GM13977 (cell line): ENCODE measurements at places on chromosomes 11 and 22.

- DNase-seq, result no peak
Measured at GRCh38 chr11:17519061-17519885, 24.9 kb downstream of the USH1C start.

DNA sequence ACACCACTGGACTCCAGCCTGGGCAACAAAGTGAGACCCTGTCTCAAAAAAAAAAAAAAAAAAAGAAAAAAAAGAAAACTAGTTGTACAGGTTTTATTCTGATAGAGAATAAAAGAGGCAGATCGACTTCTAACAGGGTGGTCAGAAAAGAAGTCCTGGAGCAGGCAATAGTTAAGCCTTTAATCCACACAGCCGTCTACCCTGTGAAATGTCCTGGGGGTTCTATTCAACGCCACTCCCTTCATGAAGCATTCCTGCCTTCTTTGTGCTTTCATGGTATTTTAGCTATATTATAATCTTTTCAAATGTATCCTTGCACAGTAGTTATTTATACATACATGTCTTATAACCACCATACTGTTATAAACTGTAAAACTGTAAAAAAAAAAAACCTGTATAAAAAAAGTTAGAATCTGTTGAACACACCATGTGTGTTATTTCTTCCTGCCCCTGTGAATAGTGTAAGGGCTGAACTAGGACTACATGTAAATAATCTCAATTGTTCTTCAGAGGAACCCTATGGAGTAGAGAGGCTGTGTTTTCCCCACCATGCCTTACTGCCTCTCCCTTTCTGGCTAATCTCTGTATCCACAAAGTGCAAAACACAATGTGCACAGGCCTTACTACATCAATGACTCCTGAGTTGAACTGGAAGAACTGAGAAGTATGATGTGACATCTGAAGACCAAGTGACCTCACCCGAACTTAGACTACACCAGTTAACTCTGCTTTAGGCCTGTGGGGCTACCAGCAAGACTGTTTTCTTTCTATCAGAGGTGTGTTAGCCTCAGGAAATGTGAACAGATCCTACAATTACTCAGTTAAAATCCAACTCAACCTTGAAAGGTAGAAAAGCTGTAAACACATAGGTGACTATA lies 25.3 kb downstream of the PRCP start:
- DNase-seq, result no peak

- DNase-seq, result no peak
Measured at GRCh38 chr22:20479612-20480196, 15.9 kb downstream of the KLHL22 start.

DNA sequence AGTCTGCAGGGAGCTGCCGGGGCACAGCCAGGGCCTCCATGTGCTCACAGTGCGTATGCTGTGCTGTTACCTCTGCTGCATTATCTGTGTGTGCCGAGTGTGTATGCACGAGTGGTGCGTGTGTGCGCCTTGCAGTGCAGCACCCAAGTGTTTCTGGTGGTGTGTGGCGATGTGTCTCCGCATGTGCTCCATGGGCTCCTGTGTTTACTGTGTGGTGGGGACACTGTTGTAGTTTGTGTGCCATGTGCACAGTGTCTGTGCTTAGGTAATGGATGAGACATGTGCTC lies 31.4 kb downstream of the KCNC1 start:
- DNase-seq, result no peak

DNA sequence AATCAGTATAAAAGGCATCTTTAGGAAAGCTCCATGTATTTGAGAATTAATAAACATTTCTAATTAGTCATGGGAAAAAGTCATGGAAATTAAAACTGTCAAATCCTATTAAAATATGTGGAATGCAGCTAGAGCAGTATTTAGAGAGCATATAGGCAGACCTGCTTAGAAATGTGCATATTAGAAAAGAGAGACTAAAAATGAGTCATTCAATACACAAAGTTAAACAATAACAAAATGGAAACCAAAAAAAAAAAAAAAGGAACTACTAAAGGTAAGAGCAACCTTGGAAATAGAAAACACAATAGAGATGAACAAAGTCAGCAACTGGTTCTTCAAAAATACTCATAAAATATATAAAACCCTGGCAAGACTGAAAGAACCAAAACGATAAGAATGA lies 59.7 kb upstream of the RASSF10 start:
- no peak for DNase-seq

DNA sequence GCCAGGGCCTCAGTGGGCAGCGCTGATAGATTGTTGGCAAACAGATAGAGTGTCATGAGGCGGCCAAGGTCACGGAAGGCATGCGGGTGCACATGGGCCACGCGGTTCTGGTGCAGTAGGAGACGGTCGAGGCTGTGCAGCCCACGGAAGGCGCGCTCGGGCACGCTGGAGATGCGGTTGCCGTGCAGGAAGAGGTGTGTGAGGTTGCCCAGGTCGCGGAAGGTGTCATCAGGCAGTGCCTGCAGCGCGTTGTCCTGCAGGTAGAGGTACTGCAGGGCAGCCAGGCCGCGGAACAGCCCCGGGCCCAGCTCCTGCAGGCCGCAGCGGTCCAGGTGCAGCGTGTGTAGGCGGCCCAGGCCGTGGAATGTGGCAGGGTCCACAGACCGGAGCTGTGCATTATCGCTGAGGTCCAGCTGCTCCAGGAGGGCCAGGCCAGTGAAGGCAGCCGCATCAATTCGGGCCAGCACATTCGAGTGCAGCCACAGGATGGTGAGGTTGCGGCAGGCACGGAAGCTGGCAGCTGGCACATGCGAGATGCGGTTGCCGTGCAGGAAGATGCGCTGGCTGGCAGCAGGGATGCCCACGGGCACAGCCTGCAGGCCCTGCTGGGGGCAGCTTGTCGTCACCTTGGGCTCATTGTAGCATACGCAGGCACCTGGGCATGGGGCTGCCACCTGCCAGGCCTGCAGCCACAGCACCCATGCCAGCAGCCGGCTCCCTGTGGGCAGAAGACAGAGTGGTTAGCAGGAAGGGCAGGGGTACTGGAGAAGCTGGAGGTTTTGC lies 25.5 kb downstream of the RTN4R start:
- no peak for DNase-seq

- DNase-seq, result no peak
Measured at GRCh38 chr11:18171377-18172000, 1.1 kb upstream of the MRGPRX4 start.

GRCh38 chr11:43920598-43921419 lies 21.6 kb upstream of the C11orf96 start:
- peak; percentile 19 for DNase-seq

GRCh38 chr11:47854667-47855066 lies 6.5 kb upstream of the NUP160 start:
- peak; percentile 52 for DNase-seq

DNA sequence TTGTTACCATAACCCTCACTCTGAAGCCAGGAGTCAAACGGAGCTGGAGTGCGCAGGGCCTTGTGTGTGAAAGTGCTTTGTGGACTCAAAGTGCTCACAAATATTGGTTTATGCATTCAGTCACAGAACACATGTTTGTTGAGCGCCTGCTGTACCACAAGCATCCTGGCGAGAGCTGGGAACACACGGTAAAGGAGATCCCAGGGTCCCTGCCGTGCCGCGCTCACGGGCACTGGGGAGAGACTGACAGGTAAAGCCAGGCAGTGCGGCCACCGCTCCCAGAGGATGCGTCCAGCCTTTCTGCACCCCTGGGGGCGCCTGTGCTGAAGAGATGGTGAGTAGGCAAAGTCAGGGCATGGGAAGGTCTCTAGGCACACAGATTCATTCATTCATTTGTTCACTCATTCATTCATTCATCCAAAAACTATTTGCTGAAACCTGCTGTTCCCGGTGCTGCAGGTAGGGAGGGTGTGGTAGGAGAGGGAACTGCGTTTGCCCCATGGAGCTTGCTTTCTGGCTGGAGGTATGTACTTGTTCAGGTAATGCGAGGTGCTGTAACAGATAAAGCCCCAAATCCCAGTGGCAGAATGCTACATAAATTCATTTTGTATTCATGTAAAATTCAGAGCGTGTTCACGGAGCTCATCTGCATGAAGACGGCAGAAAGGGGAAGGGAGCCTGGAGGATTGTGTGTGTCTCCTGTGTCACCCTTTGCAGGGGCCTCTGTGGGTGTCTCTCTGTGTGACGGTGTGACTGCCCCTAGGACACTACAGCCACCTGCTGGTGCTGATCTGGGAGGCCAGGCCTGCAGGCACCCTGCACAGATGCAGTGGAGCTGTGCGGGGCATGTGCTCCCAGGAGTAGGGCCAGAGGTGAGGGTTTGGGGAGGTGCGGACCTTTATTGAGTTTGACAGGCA lies 167.0 kb upstream of the B3GAT1 start:
- no peak for DNase-seq

GRCh38 chr11:19101796-19102520 lies 15.0 kb upstream of the ZDHHC13 start:
- DNase-seq, result no peak

DNA sequence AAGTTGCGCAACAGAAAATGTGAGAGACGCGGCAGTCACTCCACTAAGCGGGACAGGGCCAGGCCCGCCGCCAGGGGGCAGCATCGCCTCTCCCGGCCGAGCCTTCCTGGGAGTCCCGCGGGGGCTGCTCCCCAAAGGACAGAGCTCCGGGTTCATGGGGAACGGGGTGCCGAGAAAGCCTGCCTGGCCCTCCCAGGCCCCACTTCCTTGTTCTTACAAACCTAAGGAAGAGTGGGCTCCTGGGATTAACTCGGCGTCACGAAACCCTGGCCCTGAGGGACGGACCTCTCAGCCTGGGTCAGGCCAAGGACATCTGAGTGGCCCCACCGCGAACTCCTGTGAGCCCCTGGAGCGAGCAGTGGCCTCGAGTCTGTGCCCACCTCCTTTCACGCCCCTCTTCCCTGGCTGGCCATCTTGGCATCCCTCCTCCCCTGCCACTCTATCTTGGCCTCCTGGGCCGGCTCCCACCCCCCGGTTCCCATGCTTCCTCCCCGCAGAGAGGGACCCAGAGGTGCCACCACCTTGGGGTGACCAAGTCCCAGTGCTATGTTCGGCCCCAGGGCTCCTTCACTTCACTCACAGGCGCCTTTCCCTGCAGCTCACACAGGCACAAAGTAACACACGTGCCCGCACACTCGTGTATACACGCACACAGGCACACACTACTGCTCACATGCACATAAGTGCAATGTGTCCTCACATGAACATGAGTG lies 99.9 kb upstream of the FGF3 start:
- peak; percentile 83 for DNase-seq

GRCh38 chr22:19714312-19715187 lies at the start of gene SEPTIN5:
Gene SEPTIN5, plus strand, starts transcription at chr22:19714503. Its CDS starts 86 bp downstream, at chr22:19714589.
- no peak for DNase-seq

DNA sequence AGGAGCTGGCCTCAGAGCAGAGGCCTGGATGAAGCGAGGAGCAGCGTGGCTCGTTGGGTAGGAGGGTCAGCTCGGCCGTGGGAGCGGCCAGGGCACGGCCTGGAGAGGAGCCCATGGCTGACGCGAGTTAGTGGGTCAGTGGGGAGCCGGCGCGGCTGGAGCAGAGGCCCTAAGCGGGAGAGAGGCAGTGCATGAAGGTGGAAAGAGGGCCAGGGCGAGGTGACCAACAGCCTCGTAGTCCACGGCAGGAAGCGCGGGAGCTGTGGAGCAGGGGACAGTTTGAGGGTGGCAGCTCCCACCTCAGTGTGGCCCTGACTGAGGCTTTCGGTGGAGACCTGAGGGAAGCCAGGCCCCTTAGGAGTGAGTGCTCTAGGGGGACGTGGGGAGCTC lies 24.1 kb downstream of the DCPS start:
- DNase-seq, result no peak

- DNase-seq, result no peak
Measured at GRCh38 chr11:40099426-40100161, 1359.9 kb downstream of the LRRC4C start.

GRCh38 chr11:15884141-15884540 lies 472.2 kb downstream of the SOX6 start:
- DNase-seq, result no peak

DNA sequence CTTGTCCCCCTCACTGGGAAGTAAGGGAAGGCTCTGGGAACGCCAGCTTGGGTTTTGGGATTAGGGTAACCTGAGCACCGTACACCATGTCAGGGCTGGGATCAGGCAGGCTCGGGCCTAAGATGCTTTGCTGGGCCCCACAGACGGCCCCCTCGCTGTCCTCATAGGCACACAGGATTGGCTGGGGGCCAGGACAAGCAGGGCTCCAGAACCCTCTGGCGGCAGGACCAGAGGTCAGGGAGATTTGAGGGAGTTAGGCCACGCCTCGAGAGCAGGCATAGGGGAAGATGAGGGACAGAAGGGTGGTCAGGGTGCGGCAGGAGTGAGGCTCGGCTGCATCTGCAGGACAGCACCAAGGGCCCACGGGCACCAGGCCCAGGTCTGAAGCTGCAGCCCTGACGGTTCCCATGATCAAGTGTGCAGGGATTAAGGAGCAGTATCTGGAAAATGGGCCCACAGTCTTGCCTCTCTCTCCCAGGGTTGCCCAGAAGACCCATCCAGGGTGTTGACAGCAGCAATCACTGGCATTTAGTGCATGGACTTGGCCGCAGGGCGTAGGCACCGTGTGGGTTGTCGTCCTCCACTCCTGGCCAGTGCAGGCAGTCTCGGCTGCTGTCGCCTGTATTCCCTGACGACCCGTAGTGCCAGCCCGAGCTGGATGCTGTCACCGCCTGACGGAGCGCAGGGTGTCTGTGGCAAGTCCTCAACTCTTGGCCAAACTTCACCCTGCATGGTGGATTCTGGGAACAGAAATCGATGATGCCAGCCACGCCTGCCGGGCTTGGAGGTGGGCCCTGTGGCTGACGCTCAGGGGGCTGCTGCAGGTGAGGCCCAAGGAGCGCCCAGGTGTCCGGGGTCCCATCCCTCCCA lies 15.7 kb upstream of the GNB1L start:
- DNase-seq, result no peak

GRCh38 chr11:100706179-100706578 lies 19.1 kb downstream of the ARHGAP42 start:
- DNase-seq, result no peak

DNA sequence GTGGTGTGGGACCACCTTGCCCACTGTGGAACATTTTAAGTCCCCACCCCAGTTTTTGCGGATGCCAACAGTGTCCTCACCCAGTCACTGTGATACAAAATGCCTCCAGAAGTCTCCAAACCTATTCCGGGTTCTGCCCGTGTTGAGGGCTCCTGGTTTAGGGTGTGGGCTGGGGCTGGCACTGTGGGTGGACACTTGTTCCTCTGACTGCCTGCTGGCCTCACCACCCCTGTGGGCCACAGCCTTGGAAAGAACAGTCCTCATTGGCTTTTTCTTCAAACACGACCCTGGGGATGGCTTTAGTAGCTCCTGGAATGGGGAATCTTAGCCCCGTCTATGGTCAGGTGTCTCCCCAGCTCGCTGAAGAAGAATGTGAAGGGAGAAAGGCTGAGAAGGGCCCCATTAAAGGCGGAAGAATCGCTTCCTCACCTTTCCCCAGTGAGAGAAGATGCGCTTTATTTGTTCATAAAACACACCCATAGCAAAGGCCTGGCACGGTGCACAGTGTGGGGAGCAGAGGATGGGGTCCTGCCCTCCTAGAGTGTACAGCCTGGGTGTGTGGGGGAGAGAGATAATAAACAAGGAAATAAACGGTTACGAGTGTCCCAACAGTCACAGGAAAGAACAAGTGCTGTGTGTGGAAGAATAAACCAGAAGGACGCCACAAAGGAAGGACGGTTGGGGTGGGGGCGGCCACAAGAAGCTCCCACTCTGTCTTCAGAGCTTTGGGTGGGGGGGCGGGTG lies 91.6 kb upstream of the SLC22A12 start:
- no peak for DNase-seq

- no peak for DNase-seq
Measured at GRCh38 chr11:26951809-26952515, 42.0 kb upstream of the FIBIN start.

- DNase-seq, result peak; percentile 57
Measured at GRCh38 chr11:75031771-75032549, 43.2 kb downstream of the NEU3 start.
